ENCODE measurements at places on chromosomes 4 and X. TPM values are rescaled to one million over a fixed set of nuclear protein-coding genes. Genes with fewer than 3 reads are reported as not detected.

The TMSB15A gene
- 2.1 TPM for total RNA-seq

The POU4F2 gene
- not detected for total RNA-seq

The MID2 gene
- total RNA-seq: not detected

The BANK1 gene
- not detected for total RNA-seq

The MAMLD1 gene
- not detected for total RNA-seq

The MMRN1 gene
- total RNA-seq: 225 TPM

The RBM46 gene
- not detected for total RNA-seq

The TBC1D19 gene
- total RNA-seq: 7.6 TPM
